ENCODE measurements at places on chromosomes 2 and 18.

GRCh38 chr2:72148003-72148836 is 558 bp upstream of the CYP26B1 start:
- no peak for DNase-seq

DNA sequence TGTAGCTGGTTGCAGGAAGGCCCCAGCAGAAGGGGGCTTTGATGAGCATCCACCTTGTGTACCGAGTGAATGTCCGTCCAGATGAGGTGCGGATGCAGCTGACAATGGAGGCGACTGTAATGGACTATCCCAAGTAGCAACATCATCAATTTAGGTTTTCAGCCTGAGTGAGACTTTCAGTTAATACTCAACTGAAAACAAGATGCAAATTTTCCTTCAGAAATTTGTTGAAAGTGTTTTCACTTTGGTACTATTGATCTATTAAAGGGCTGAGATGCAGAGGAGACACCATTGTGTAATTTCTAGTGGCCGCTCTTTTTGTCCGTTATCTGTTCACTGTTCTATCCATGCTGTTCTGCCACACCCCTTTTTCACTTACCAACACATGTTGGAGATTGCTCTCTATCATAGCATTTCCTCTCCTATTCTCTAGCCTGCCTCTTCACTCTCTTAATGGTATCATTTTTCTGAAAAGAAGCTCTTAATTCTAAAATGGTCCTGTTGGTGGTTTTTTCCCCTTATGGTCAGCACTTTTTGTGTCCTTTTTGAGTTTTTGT is 12.0 kb upstream of the CASP8 start:
- no peak for DNase-seq

GRCh38 chr2:230976671-230977171 is 19.2 kb upstream of the SPATA3 start:
- no peak for DNase-seq

- DNase-seq = no peak
Measured at GRCh38 chr2:37469126-37469525, 124.7 kb downstream of the QPCT start.

- DNase-seq = no peak
Measured at GRCh38 chr2:96374211-96374951, 38.8 kb downstream of the NCAPH start.

- DNase-seq = no peak
Measured at GRCh38 chr2:105121434-105121833, 83.6 kb downstream of the MRPS9 start.

DNA sequence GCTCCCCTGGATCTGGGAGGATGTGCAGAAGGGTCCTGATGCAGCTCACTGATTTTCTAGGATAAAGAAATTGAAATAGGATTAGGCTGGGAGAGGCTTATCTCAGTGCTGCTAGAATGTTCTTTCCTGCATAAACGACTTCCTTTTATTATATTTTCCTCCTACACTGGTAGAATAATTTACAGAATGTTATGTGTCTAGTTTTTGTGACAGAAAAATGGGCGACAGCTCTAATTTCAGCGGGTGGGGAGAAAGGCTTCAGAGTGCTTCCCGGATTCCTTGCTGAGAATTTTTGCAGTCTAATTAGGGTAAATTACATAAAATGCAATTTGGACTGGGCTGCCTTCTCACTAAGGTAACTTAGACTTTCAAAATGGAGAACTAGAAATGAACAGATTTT is 66.2 kb downstream of the SKA1 start:
- DNase-seq = no peak

DNA sequence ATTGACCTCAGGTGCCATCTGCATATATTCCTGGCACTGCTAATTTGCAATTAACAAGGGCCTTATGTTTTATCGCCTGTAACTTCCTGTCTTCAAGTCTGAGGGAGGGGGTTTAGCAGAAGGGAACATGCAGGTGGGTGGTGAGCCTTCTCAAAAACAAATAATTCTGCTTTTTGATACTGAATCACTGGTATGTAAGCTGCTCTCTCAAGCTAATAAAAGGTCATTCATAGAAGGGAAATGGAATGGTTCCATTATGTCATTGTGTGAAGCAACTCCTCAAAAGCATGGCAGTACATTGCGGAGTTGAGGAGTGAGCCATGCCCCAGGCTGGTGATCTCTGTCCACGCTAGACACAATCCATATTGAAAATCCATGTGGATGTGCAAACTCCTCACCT is 414.8 kb upstream of the ID2 start:
- no peak for DNase-seq

GRCh38 chr2:238441262-238442114 is 14.8 kb downstream of the ASB1 start:
- DNase-seq = no peak

DNA sequence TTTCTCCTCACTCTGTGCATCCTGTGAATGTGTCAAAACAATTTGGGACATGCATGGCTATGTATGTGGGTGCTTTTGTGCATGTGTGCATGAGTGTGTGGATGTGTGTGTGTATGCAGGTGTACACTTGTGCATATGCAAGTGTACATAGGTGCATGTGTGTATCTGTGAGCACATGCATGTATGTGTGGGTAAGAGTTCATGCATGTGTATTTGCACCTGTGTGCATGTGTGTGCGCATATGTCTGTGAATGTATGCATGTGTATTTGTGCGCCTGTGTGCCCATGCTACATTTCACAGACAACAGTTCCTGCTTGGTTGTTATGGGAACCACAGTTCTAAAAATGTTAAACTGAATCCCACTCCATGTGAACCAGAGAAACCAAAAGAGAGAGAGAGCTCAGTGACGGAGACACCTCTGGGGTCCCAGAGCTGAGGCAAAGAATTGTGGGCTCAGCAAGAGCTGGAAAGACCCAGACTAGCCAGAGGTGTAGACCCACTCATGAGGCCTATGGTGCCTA is 1.9 kb upstream of the FBXO41 start:
- DNase-seq = no peak

GRCh38 chr18:10560452-10561045 is 34.7 kb downstream of the NAPG start:
- DNase-seq = peak; percentile 26

DNA sequence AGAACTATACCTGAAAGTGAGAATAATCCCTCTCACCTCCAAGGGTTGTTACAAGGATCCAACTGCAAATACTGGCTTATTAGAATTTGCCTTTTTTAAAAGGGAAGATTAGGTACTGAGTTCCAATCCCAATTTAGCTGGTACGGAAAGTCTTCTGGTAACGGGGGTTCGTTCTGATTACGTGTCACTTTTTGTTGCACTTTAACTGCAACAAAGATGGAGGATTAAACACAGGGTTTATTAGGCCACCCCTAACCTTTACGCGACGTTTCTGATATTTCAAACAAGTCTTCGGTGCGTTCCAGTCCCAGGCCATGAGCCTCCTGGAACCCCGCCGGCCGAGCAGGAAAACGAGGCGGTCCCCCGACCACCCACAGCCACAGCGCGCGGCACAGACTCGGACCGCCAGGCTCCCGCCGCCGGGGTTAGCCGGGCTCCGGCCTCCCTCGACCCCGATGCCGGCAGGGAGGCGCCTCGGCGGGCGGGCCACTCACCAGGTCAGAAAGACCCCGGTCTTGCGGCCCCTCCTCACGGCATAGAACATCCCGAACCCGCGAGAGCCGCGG is 411 bp downstream of the RNASEH1 start:
- DNase-seq = no peak

- no peak for DNase-seq
Measured at GRCh38 chr2:219001577-219002394, 8.6 kb upstream of the CRYBA2 start.

DNA sequence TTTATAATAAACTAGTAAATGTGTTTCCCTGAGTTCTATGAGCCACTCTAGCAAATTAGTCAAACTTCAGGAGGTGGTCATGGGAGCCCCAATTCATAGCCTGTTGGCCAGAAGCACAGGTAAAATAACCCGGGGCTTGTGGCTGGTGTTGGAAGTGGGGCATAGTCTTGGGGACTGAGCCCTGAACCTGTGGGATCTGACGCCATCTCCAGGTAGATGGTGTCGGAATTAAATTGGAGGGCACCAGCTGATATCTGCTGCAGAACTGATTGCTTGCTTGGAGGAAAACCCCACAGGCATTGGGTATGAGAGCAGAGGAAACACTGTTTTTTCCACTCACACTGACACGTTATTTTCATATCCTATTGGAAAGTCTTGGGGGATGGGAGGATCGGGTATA is 14.1 kb downstream of the NMS start:
- no peak for DNase-seq

DNA sequence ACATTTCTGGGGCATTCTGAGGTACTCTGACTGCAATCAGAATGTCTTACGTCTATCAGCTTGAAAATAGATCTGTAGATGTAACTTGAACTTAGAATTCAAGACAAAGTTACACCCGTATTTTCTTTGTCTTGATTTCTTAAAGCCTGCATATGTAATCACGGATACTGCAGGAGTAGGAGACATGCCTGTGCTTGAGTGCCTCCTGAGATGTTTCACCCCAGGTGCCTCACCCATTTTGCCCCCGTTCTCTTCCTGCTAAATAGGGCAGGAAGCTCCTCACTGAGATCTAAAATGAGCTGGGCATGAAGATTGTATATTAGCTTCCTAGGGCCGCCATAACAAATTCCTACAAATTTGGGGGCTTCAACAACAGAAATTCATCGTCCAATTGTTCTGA is 131.9 kb downstream of the RDH14 start:
- no peak for DNase-seq

DNA sequence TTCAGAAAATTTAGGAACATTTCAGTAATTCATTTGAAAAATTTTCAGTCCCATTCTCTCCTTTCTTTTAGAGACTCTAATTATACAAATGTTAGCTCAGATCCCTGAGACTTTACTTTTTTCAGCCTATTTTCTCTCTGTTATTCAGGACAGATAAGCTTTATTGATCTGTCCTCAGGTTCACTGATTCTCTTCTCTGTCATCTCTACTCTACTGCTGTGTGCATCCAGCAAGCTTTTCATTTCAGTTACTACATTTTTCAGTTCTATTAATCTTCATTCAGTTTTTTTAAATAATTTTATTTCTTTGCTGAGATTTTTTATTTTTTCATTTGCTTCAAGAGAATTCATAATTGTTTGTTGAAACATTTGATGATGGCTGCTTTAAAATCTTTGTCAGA is 22.1 kb upstream of the PIK3C3 start:
- no peak for DNase-seq

- no peak for DNase-seq
Measured at GRCh38 chr2:99348173-99348572, 11.0 kb downstream of the EIF5B start.

DNA sequence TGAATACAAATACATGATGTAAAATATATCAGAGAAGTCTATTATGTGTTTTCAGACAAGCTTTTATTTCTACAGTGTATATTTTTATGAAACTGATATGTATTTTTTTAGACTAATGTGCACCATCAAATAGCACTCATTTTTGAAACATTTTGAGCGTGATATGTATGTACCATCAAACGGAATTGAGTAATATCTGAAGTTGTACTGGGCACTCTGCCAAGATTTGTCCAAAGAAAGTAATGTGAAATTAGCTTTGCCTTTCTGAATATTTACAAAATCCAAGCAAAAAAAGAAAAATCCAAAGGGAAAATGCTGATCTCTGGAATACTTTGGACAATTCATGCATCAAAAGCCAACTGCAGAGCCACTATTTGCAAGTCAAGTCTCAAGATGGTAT is 972.0 kb downstream of the DPP10 start:
- no peak for DNase-seq

DNA sequence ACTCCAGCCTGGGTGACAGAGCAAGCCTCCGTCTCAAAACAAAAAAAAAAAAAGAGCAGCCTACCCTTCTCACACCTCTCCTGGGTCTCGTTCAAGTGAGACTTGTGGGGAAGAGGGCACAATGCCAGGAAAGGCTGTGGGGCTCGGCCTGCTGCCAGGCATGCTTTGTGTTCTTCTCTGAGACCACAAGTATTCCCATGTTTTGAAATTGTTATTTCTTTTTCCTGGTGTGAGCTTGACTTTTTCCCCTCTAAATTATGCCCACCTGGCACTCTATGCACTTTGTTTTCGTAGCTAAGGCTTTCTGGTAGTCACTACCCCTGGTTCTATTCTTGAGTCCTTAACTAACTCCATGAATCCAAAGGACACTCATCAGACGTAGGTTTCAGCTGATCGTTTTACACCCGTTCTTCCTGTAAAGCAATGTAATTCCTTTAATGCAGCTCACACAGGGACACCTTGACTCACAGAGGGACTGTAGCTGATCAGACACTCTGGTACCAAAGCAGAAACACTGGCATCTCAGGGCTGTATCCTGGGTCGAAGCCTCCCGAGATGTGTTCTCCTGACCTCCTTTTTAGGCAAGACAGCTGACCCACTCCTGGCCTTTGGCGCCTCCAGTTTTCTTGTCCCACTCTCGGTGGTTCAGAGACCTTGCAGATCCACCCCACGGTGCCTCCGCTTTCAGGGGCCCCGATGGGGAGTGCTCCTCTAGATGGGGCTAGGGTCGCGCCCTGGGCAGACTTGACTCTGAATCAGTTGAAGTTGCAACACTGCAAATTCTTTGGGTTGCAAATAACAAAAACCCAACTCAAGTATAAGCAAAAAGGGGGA is 193.3 kb upstream of the AGAP1 start:
- no peak for DNase-seq

DNA sequence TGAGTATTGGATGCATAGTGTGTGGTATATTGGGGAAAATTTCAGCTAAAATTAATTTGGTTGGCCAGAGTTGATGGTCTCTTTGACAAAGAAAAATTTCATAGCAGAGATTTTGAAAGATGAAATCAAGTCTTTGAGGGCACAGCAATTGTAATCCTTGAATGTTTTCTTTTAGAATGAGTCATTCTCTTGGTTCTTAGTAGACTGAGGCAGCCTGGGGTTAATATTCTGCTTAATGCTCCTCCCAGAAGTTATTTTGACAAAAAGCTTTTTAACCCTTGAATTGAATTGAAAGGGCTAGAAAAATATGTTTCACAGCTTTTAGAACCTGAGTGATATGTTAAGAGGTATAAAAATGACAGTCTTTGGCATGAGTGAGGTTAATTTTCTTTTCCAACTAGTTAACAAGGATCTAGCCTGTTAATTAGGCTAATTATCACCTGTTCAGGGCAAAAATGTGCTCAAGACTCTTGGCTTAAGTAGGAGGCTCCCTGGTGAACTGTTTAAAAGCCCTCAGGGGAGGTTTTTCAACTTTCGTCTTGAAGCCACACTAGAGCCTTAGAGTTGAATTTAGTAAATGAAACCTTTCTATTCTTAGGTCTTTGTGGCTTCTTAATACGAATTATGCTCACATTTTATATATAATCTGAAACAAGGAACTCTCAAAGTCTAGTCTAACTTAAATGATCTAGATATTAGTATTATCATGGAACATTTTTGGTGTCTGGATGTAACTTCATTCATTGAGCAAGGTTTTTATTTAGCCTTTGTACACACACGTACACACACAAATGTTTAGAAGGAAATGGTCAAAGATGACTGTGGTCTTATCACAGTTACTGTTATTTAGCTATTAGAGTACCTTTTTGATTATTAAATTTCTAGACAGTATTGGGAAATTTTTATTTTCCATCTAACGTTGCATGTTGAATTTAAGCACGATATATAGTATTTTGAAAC is 272.5 kb downstream of the ZNF407 start:
- no peak for DNase-seq
